Astrocyte (in vitro differentiated cells and primary cell): ENCODE measurements at places on chromosomes 7 and 10. TPM values are rescaled to one million over a fixed set of nuclear protein-coding genes. Genes with fewer than 3 reads are reported as not detected.

- DNase-seq = peak; percentile 62
Observed at GRCh38 chr7:127768241-127768640, 116.2 kb downstream of the SND1 start.

The DNAH11 gene
- total RNA-seq = 0.43 and 0.72 TPM in 2 replicates

The ZNF22 gene
- total RNA-seq = 10.9 and 12.0 TPM in 2 replicates

DNA sequence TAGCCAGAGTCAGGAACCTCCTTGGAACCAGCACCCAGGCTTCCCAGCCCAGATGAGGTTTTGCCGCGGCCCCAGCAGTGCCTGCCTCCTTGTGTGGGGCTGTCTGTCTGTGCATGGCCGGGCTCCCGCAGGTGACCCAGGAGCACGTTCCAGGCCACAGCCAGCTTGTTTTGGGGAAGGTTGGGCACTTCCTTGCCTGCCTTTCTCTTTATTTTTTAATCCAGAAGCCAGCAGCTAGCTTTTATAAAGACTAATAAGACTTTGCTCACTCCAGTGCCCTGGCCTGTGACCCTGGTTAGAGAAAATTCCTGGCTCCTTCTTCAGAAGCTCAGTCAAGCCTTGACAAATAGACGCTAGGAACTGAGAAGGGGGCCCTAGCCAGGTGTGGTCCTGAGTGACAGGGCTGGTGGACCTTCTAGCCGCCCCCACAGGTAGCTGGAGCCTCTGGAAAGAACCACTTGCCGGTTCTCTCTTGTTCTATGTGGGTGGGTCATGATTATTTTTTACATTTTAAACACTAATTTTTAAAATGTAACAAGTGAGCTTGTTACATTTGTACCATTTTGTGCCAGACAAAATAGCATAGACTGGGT, 837 bp downstream of the SLC29A3 start:
- no peak for DNase-seq

The PNLIPRP3 gene
- not detected in 2 replicates for total RNA-seq

The PLEKHS1 gene
- total RNA-seq = not detected in 2 replicates
